ENCODE measurements at places on chromosomes 2 and 18.

- DNase-seq: no peak
Measured at GRCh38 chr2:27792759-27793158, 21.2 kb downstream of the MRPL33 start.

- no peak for DNase-seq
Measured at GRCh38 chr2:113172721-113173541, 840 bp upstream of the PSD4 start.

DNA sequence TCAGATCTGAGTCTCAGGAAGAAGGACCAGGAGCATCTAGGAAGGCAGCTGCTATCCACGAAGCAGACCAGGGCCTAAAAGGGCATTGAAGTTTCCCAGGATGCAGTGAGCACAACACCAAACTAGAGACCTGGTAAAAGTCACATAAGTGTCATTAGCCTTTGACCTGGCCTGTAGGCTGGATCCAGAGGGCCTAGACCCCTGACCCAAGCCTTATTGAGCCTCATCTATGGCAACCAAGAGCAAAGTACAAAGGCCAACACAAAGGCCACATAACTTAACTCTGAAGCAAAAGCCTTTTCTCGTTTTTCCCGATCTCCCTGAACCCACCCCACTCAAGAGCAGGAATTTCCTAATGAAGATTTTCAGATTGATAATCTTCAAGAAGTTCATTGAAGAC, 127.3 kb upstream of the SRD5A2 start:
- DNase-seq: no peak

DNA sequence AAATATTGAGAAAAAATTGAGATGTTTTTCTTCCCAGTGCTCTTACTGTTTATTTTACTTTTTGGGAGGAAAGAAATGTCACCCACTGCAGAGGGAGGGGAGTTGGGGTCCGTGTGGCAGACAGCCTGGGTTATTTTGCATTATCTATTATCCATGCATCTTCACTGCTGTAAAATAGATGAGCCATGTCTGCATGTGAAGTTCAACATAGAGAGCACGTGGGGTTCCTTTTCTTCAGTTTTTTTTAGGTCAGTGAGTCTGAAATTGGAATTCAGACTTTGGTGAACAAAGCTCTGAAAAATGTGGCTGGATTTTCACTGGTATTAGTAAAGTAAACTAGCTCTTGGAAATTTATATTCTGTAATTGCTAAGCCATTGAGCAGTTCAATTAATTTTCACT, 2.4 kb downstream of the DCDC2C start:
- DNase-seq: no peak

Measured in Ammon's horn (tissue), 1 donor.